Activated CD4-positive, CD25-positive, alpha-beta regulatory T cell treated with anti-CD3 and anti-CD28 coated beads, Interleukin-2, amount 50 U/mL, for 16 hours (primary cell): ENCODE measurements at places on chromosomes 7 and 10.

GRCh38 chr10:86363184-86363832, 3.3 kb downstream of the GRID1 start:
- no peak for DNase-seq

GRCh38 chr10:131789516-131789915, 111.3 kb upstream of the PPP2R2D start:
- DNase-seq: no peak

DNA sequence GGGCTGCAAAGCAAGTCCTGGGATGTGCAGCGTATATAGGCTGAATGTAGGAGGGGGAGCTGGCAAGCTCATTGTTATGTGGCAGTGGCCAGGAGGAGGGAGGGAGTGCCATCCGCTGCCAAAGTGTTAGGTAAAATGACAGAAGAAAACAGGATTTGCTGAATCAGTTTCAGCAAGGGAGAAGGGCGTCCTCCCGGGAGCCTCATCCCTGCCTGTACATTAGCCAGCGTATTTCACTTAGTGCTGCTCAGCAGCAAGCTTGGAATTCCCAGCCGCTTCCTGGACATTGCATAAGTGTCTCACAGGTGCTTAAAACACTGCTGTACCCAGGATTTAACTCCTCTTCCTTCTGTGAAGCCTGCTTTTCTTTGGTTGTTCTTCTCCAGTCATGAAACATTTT, 2.5 kb downstream of the NIPSNAP2 start:
- no peak for DNase-seq

DNA sequence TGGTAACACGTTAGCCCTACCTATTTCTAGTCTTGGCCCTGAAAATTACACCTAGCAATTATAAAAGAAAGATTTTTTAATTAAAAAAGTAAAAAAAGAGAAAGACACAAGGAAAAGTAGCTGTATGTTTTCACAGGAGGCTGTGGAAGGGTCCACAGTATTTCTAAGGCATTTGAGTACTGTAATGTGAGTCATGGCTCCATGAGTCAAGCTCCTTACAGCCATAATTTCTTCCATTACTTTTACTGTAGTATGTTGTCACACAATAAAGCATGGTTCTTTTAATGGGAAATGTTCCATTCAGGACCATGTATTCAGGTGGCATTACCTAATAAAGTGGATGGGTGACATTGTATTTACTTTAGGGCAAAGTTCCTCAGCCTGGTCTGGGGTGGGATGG, 113.4 kb downstream of the GPR37 start:
- no peak for DNase-seq

- no peak for DNase-seq
These were observed 301.2 kb downstream of the FGFR2 start for GRCh38 chr10:121296881-121297585.

DNA sequence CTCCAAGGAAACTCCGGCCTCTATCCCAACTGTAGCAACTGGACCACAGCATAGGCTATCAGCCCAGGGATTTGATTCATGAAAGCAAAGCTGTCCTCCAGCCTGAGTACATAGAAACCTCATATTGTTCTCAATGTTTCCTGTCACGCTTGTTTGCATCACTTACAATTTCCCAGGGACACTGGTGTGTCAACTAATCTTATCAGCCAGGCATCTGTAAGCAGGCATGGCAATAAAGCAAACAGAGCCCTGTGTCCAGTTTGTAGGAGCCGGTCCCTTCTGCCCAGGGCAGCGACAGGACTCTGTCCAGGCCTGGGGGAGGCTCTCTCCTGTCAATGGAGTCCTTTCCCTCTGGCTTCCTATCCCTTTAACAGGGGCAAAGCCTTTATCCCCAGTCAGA, 23.0 kb upstream of the CDHR3 start:
- no peak for DNase-seq
